ENCODE measurements at places on chromosomes 3 and 15.

- no peak for DNase-seq
Measured at GRCh38 chr3:20405744-20406143, 219.7 kb upstream of the SGO1 start.

- no peak for DNase-seq
Measured at GRCh38 chr3:157119369-157119951, 40.5 kb downstream of the CCNL1 start.

DNA sequence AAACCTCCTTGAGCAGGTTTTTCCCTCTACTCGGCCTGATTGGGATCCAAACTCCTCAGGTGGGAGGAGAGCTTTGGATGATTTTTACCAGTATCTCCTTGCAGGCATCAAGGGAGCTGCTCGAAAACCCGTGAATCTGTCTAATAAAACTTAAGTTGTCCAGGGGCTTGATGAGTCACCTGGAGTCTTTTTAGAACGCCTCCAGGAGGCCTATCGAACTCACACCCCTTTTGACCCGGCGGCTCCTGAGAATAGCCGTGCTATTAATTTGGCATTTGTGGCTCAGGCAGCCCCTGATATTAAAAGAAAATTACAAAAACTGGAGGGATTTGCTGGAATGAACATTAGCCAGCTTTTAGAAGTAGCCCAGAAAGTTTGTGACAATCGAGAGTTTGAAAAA, 41.6 kb downstream of the ZBTB11 start:
- DNase-seq, result no peak

DNA sequence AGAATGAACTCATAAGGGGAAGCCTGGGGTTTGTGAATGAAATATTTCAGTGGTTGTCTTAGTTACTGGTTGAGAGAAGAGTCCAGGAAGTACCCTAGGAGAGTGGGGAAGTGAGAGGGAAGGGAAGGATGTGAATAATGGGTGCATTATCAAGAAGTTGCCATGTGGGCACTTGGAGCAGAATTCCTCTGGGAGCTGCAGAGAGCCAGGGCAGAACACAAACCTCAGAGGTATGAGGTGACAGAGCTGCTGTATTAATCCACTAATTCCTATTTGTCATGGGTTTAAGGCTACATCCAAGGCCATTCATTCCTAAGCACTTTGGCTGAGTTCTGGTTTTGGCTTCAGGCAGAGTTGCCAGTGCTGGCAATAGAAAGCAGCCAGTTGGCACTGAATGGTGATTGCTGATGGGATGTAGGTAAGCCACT, 29.0 kb downstream of the NDUFB4 start:
- no peak for DNase-seq

DNA sequence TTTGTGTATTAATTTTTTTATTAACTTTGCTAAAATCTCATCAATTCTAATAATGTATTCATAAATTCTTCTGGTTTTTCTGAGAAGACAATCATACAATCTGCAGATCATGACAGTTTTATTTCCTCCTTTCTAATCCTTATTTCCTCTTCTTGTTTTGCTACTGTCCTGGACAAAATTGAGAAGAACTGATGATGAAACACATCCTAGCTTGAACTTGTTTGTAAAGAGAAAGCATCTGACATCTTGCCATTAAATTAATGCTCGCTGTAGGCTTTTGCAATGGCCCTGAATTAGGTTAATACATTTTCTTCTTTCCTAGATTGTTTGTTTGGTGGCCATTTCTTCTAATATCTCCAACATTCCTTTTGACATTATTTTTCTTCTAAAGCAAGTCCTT, 110.9 kb upstream of the TPM1 start:
- DNase-seq, result no peak

GRCh38 chr15:32953533-32953910, 235.7 kb downstream of the GREM1 start:
- DNase-seq, result no peak

DNA sequence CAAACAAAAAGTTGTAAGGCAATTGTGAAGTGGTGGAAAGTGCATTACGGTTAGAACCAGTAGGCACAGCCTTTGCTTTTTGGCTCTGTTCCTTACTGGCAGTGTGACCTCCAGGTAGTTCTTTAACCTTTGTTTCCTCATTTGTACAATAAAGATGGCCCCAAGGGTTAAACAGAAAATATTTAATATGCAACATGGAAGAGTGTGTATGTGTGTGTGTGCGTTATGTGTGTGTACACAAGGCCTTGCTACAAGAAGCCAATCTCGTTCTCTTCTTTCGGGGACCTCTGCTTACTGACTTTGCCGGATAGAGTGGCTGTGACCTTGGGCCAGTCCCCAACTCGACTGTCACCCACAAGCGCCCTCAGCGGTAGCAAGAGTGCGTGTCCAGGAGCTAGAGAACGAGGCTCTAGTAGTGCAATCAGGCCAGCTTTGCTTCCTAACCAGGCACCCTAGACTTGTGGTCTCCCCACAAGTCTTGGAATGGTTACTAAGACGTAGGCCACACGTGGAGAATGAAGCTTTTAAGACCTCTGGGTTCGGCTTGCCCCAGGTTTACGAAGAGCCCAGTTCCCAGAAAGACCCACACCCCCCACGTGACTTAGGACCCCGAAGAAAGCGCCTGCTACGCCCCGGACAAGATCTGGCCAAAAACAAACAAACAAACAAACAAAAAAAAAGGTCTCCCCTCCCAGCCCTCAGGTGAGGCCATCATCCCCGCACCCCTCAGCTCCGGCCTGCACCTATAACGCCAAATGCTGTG, 593 bp downstream of the CIAO2A start:
- DNase-seq, result no peak

DNA sequence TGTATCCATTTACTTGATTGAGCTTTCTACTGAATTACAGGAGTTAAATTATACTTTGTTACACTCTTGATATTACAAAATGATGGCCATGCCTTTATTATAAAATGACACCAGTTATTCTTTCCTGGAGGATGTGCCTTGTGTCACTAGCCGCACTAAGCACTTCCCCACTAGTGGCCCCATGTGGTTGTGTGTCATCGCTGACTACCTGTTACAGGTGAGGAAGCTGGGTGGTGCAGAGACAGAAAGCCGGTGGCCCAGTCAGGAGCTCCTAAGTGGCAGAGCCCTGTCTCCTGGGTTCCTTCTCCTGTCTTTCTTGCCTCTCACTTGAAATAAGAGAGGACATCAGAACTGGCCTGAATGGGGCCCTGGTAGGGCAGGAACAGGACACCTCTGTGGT, 96.8 kb downstream of the IGF1R start:
- no peak for DNase-seq

- no peak for DNase-seq
Measured at GRCh38 chr3:24156466-24156865, 211.4 kb downstream of the NR1D2 start.

DNA sequence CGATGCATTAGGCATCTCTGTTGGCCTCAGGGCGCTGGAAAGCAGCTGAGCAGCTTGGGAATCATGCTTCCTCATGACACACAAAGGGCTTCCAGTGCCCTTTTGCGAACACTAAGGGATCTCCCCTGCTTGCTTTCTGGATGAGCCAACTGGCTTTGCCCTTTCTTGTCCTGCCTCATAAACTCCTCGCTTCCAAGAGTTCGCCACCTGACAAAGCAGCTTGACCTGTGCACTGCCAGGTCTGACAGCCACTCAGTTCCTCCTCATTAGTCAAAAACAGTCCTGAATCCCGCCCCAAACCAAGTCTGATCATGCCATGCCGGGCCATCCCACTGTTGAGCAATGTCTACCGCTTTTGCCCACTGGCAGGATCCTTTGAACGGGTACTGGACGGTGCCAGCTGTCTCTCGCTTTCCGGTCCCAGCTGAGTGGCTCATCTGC, 265.4 kb upstream of the LYSMD4 start:
- DNase-seq, result no peak

GRCh38 chr15:78455749-78456148, 17.7 kb downstream of the IREB2 start:
- peak; percentile 82 for DNase-seq

GRCh38 chr15:50593761-50594160, 47.3 kb upstream of the USP50 start:
- no peak for DNase-seq

GRCh38 chr3:117278424-117279190, 569.0 kb downstream of the TUSC7 start:
- peak; percentile 77 for DNase-seq

DNA sequence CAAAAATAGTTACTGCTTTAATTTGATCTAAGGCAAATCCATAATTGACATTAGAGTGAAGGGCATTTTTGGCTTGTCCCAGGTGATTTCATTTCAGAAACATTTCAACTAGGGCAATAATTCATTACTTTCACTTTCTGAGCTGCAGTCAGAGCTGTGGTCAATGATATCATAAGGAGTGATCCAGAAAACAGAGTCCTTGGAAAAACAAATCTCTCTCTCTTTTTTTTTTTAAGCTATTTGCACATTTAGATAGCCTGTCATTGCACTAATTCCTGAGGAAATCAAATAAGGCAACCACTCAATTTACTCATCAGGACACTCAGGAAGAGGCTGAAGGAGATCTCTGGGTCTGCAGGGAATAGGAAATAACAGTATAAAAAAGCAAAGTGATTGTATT, 269.5 kb upstream of the LRRC3B start:
- no peak for DNase-seq

DNA sequence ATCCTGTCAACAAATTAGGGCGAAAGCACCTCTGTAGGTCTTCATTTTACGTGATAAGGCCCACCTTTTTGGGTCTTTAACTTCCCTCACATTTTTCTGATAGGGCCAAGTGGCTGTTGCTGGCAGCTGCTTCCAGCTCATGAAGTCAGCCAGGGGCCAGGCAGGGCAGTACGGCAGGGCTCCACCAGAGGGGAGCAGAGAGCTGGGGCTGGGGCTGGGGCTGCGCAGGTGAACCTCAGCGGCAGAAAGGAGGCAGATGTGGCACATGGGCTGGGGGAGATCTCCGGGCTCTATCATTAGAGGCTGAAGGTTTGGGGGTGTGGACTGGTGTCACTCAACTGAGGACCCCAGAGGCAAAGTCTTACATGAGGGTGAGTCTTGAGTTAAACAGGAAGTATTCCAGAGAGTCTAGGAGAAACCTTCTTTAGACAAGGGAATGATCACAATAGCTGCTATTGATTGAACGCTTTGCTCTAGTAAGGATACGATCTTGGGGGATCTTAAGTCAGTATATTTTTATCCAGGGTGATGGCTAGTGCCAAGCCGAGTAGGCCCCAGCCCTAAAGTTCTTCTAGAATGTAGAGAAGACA, 62.8 kb upstream of the MEX3B start:
- no peak for DNase-seq

DNA sequence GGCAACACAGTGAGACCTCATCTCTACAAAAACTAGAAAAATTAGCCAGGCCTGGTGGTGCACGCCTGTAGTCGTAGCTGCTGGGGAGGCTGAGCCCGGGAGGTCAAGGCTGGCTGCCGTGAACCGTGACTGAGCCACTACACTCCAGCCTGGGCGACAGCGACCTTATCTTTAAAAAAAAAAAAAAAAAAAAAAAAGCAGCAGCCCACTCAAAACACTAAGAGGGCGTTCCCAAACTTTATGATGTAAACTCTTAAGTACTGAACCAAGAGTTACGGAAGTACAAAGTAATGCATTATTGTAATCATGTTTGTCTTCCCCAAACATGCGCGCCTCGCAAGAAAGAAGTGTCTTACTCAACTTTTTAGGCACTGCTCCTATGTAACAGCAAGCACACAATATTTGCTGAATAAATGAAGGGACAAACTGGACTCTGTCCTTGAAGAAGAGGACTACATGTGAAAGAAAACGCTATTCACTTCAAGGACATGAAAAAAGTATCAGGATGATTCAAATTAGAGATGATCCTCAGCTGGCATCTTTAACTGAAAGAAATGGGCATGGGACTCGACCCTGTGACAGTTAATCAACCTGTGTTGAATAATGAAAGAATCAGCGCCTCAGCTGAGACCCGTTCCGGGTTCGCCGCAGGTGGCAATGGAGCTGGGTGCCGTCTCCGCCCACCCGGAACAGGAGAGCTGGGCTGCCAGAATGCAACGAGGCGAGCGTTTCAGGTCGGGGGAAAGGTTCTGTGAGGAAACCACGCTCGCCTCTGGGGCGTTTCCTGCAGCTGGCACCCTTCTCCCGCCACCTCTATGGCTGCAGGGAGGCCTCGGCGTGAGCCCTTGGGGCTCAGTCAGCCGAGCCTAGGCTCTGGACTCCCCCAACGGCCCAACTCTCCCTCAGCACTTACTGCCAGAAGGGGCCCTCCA, 718 bp downstream of the SPG11 start:
- DNase-seq, result no peak

DNA sequence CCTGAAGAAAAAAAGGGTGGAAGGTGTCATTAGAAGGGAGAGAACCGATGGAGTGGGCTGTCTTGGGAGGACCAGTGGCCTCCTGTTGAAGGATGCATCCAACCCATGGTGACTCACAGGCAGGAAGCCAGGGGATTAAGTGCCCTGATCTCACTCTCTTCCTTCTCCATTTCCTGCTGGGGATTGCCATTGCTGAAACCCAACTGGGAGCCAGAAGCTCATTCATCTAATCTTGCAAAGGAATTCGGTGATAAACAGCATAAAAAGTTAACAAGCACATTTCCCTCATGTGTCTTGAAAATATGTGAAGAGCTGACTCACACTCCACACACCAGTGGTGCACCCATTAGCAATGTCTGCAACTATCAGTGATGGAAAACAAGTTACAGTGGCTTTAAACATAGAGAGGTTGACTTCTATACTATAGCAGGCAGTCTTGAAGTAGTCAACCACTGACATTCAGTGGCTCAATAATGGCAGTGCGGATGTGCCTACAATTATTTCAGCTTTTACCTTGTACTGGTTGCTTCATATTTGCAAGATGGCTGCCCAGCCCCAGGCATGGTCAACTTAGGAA, 12.8 kb upstream of the CSRNP1 start:
- no peak for DNase-seq

- no peak for DNase-seq
Measured at GRCh38 chr3:57974796-57975388, 33.3 kb upstream of the FLNB start.

DNA sequence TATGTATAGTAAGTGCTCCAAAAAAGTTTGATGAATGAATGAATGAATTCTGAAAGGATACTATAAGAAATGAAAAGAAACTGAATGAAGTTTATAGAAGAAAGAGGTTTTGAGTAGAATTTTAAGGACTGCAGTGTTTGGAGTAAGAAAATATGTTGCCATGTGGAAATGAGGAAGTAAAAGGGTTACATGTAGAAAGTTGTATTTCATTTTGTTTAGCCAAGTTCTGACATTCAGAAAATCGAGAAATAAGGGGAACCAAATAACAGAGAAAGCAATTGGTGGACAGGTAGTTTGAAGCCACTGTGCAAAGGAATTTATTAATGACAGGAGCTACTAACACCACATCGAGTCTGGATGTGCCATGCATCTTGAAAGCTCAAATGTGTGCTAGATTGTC, 200.7 kb downstream of the SATB1 start:
- DNase-seq, result no peak

GRCh38 chr15:40104865-40105516, 3.7 kb downstream of the BMF start:
- peak; percentile 69 for DNase-seq

GRCh38 chr3:59143447-59143846, 93.6 kb upstream of the CFAP20DC start:
- no peak for DNase-seq

Measured in NCI-H446 treated with DMSO at 0.1 percent for 48 hours (cell line).